Right renal pelvis (tissue), 4 donors: ENCODE measurements at places on chromosomes 16 and 17. TPM values are rescaled to one million over a fixed set of nuclear protein-coding genes. Genes with fewer than 3 reads are reported as not detected.

The CXCL16 gene
- polyA plus RNA-seq: 14.2 TPM

DNA sequence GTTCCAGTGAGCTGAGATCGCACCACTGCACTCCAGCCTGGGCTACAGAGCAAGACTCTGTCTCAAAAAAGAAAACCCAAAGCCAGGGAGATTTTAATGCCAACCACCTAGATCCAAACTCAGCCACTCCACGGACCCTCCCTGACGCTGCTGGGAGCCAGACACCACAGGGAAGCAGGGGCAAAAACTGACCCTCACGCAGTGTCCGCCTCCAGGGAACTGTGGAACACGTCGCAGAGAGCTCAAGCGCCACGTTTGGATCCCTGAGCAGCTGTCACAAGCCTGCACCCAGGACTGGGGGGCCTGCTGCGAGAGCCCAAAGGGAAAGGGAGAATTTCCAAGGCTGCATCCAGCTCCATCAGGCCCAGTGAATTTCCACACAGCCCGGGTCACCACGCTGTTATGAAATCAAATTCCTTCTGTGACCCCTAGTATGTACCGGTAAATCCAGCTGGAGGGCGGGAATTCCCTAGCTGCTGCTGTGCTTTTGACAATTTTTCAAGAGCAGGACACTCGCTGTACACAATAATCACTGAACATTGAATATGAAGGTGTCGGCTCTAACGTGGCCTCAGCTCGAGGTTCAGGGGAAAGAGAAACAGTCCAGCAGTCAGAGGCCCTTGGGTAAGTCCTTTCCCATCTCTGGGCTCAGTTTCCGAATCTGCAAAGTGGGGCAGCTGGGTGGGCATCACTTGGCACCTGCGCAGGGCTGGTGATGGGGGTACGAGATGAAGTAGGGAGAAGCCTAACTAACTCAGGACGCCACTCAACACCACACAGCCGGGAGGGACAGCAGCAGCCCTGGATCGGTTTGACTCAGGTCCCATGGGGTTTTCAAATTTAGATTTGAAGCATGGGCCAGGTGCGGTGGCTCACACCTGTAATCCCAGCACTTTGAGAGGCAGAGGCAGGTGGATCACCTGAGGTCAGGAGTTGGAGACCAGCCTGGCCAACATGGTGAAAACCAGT, 8.6 kb downstream of the CARHSP1 start:
- no peak for DNase-seq

- DNase-seq: no peak
Measured at GRCh38 chr16:19959736-19960135, 75.1 kb upstream of the GPRC5B start.

The SOX8 gene
- polyA plus RNA-seq: 2.6 TPM

DNA sequence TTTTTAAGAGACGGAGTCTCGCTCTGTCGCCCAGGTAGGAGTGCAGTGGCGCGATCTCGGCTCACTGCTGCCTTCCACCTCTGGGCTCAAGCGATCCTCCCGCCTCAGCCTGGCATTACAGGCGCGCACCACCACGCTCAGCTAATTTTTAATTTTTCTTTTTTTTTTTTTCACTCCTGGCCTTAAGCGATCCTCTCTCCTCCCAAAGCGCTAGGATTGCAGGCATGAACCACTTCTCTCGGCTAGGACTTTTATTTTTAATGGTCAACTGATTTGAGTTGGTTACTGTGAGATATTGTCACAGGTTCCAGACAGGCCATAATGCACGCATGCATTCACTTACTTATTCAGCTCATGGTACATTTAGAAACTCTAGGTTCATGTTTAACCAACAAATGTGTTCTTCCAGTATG, 888 bp downstream of the PIGW start:
- no peak for DNase-seq

- no peak for DNase-seq
Measured at GRCh38 chr16:50550866-50551641, 2.9 kb downstream of the NKD1 start.

DNA sequence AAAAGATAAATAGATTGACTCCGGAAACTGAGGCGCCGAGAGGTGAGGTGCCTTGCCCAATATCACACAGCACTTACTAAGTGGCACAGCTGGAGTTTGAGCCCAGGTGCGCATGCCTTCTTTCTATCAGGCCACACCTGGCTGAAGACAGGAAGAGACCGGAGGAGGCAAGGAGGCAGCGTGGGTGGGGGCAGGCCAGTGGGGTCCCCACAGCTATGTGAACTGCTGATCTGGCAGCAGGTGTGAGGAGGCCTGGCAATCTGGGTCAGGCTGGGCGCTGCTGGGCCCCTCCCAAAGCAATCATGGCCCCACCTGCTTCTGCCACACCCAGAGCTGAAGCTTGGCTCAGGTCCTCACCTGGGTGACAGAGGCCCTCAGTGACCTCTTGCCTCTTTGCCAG, 1.9 kb upstream of the GDPD3 start:
- DNase-seq: no peak

The LPO gene
- 0.29 TPM for polyA plus RNA-seq

- no peak for DNase-seq
Measured at GRCh38 chr17:72771734-72772133, 320.8 kb downstream of the SLC39A11 start.

DNA sequence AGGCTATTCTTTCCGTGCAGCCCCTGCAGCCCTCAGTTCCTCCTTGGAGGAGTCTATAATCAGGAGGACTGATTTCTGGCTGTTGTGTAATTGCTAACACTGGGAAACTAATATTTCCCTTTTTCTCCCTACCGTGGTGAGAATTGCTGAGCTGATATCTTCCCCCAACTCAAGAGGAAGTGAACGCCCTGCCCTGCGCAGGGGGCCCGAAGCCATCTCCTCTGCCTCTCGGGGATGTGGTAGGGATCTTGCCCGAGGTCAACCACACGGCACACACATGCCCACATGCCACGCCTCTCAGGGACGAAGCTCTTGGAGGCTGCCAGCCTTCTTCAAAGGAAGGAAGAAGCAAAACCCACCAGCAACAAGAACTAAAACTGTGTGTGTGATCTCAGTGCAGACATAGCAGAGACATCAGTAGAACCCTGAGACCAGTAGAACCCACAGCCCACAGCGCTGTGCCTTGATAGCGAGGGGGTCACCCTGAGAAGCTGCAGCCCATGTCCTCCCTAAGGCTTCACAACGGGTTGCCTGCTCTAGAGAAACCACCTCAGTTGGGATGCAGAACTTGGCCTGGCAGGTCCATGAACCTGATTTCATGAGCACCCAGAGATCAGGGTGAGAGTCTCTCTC, 8.9 kb upstream of the ULK2 start:
- DNase-seq: no peak

The LRRC59 gene
- polyA plus RNA-seq: 62.9 TPM

The C17orf107 gene
- 1.5 TPM for polyA plus RNA-seq

The WFIKKN1 gene
- polyA plus RNA-seq: 1.4 TPM

The DEXI gene
- polyA plus RNA-seq: 47.8 TPM

GRCh38 chr17:50048146-50048720, 7.7 kb upstream of the ITGA3 start:
- no peak for DNase-seq

DNA sequence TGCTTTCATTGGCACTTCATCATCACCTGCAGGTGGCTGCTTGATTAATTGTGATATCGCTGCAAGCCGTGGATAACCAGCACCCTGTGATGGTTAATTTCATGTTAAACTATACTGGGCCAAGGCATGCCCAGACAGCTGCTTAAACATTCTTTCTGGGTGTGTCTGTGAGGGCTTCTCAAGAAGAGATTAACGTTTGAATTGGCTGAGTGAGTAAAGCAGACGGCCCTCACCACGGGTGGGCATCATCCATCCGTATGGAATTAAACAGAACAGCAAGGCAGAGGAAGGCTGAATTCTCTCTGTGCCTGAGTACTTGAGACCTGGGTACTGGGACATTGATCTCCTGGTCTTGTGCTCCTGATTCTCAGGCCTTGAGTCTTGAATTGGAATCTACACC, 7.1 kb upstream of the ZNF213 start:
- DNase-seq: no peak

The TNFRSF12A gene
- polyA plus RNA-seq: 18.2 TPM

The KRTAP9-2 gene
- polyA plus RNA-seq: not detected

- no peak for DNase-seq
Measured at GRCh38 chr17:82281502-82282238, 8.2 kb upstream of the CSNK1D start.

The FBXW10 gene
- polyA plus RNA-seq: 0.51 TPM

GRCh38 chr16:22232277-22233036, 26.4 kb downstream of the EEF2K start:
- DNase-seq: no peak

The TNS4 gene
- polyA plus RNA-seq: 0.14 TPM

DNA sequence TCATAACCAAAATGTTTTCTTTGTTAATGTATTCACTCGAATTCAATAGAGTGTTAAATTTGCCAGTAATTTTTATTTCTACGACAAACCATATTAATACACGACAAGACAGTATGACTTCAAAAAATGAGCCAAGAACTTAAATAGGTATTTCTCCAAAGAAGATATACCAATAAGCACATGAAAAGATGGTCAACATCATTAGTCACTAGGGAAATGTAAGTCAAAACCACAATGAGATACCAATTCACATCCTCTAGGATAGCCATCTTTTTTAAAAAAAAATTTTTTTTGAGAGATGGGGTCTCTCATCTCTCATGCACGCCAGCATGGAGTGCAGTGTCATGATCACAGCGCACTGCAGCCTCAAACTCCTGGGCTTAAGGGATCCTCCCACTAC, 5.0 kb upstream of the MEIOC start:
- no peak for DNase-seq

The LMF1 gene
- polyA plus RNA-seq: 17.0 TPM

GRCh38 chr16:4231367-4231766, 10.5 kb downstream of the SRL start:
- no peak for DNase-seq

- DNase-seq: no peak
Measured at GRCh38 chr16:51030516-51030915, 120.6 kb downstream of the SALL1 start.

DNA sequence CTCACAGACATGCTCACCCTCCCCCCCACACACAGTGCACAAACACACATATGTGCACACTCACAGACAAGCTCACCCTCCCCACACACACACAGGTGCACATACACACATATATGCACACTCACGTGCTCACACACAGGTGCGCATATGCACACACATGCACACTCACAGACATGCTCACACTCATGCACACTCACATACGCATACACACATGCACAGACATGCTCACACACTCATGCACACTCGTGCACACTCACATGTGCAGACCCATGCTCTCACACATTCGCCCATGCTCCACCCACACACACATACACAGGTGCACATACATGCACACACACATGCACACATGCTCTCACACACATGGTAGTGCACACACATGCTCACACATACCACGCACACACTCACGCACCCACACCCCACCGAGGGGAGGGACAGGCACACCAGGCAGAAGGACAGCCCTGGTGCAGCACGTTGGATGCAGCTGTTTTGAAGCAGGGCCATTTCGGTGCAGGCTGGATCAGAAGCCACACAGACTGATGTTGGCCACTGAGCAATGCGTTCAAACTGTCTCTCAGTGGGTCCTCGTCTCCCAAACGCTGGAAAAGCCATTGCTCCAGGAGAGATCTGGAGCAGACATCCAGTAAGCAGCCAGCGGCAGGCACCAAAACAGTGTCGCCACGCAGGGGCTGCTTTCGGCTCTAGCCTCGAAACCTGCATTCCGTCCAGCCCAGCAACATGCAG, 86.2 kb upstream of the ZNF469 start:
- no peak for DNase-seq

DNA sequence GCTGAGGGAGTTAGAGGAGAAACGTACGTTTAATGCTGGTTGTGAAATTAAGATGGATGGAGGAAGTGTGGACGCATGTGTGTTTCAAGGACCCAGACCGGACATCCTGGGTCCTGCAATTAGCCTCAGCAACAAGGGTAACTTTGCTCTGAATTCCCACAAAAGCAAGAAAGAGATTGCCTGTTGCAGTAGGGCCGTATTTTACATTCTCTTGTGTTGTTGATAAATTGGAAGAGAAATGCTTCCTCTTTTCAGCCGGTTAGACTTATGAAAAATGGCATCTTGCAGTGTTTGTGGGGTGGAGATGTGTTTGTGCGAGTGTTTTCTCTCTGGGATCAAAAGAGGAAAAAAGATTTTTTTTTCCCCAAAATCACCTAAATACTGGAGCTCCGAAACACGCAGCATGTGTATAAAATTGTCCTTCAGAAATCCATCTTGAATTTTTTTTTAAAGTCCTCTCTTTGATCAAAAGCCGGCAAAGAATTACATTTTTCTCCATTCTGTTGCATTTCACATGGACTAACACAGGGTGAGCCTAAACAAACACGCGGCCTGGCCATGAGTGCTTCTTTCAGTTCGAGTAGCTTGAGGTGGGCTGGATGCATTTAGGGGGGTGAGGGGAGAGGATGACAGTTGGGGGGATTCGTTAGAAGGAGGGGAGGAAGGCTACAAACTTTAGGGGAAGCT, 251.6 kb downstream of the C16orf95 start:
- no peak for DNase-seq

The CDRT15L2 gene
- polyA plus RNA-seq: not detected

The SCGB1C2 gene
- 2.0 TPM for polyA plus RNA-seq
